ENCODE measurements at places on chromosomes 1 and 21. TPM values are rescaled to one million over a fixed set of nuclear protein-coding genes. Genes with fewer than 3 reads are reported as not detected.

LCE6A gene
- total RNA-seq, result not detected

RAP1GAP gene
- total RNA-seq, result not detected

ARHGAP30 gene
- not detected for total RNA-seq

TCP10L gene
- total RNA-seq, result not detected

TTC22 gene
- not detected for total RNA-seq

TAS1R2 gene
- total RNA-seq, result not detected

CYP4B1 gene
- not detected for total RNA-seq

DPT gene
- 0.24 TPM for total RNA-seq

AGMAT gene
- total RNA-seq, result 1.7 TPM

CHRNB2 gene
- 0.13 TPM for total RNA-seq

CCDC27 gene
- not detected for total RNA-seq

KIAA1614 gene
- total RNA-seq, result 5.2 TPM

KIF2C gene
- 19.3 TPM for total RNA-seq

FCRL5 gene
- total RNA-seq, result not detected
